ENCODE measurements at places on chromosomes 3 and 15.

DNA sequence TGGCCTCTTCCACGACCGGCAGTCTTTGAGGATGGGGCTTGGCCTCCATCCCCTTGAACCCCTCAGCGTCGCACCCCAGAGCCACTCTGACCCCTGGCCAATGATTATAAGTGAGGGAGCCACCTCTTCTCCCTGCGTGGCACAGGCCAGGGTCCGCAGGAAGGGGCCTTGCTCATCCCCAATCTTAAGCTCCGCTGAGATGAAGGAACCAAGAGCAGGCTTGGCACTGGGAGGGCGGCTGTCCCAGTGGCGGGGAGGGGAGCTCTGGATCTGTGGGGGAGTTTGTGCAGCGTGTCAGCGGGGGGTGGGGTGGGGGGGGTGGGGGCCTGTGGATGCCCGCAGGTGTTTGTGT is 13.8 kb upstream of the ADPGK start:
- DNase-seq = no peak

- DNase-seq = no peak
Measured at GRCh38 chr3:78569804-78570203, 1198.0 kb downstream of the ROBO1 start.

- DNase-seq = no peak
Measured at GRCh38 chr15:95087253-95087609, 855.9 kb downstream of the MCTP2 start.

DNA sequence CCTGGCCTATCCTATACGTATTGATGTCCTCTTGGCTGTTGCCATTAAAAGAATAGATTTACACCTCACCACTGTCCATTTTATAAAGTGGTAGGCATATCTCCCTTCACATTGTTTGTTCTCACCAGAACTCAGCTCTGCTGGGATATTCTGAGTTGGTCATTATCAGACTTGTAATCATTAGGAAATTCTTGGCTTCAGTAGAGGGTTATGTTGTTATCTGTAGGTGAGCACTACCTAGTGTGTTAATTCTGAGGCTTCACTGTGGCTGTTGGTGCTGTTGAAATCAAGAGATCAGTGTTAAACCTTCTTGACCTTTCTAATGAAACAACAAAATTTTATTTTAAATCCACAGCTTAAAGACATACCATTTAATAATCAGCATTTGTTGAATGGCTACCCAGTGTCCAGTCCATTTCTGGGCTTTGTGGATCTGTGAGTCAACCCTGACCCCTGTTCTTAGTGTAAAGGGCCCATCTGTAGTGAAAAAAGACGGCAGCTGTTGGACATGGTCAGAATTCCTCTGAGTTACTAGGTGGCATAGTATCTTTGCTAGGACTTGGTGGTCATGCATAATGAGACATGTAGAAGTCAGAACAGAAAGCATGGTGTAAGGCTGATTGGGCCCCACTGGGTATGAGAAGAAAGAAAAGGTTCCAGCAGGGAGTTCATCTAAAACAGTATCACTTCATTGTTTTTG is 32.9 kb upstream of the P4HTM start:
- DNase-seq = no peak

- no peak for DNase-seq
Measured at GRCh38 chr3:8423307-8423706, 78.3 kb upstream of the LMCD1 start.

DNA sequence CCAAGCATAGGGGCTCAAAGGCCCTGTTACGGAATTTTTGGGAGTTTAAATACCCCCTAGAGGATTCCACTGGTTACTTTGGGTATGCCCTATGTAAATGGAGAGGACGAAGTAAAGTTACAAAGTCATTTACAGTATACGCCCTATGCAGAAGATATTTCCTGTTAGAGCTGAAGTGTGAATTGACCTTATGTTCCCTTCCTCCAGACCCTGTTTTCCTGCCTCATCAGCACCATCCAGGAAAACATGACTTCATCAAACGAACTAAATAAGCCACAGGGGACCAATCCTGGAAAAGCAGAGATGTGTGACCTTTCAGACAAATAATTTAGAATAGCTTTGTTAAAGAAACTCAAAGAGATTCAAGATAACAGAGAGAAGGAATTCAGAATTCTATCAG is 177.4 kb downstream of the SQOR start:
- DNase-seq = no peak

- no peak for DNase-seq
Measured at GRCh38 chr3:57681691-57682090, 11.2 kb downstream of the DENND6A start.

DNA sequence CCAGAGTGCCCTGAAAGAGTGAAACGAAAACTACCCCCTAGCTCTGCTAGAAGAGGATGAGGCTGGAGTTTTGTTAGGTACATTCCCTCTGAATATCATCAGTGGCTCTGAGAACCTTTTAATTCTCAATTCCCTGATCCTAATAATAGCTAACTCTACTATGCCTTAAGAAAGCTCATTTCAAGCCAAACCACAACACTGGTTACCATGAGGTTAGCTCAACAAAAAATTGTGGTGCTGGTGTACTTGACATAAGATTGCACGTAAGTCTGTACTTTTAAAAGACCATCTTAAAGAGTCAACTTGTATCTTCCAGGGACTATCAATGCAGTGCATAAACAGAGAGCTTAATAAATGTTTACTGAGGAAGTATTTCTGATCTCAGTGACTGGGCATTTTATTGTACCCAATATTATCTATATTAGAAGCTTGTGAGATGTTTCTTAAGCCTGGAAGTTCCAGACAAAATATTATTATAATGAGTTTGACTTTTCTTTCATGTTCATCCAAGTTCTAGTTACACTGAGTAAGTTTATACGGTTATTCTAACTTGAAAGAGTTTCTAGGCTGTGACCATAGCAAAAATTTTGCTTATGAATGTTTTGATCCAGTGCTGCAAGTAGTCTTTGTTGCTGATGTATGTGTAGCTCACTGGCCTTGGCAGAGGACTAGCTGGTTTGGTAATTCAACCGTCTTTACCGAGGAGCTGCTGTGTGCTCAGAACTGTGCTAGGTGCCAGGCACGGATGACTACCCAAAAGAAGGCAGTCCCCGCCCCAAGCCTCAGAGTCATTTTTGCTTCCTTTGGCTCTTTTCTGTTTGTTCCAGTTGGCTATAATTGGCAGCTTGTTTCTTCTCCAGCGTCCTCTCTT is 334.4 kb upstream of the TRIM42 start:
- DNase-seq = no peak
